ENCODE measurements at places on chromosomes 4 and X.

- DNase-seq: no peak
Measured at GRCh38 chrX:101195442-101196173, 24.0 kb upstream of the DRP2 start.

- DNase-seq: no peak
Measured at GRCh38 chr4:57672846-57673433, 562.8 kb upstream of the IGFBP7 start.

DNA sequence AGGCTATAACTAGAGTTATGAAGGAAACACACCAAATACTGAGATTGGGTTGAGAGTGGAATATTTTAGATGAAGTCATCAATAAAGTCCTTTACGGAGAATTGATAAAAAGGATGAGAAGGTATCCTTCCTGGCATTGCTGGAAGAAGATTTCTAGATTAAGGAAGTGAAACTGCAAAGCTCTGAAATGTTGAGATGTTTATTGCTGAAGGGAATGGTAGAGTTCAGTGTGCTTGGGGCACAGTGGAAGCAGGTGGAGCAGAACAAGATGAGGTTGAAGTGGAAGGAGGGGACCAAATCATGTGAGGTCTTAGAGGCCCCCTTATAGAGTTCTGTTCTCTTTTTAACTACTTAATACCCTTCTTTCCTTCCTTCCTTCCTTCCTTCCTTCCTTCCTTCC, 848.5 kb downstream of the RAB28 start:
- no peak for DNase-seq

DNA sequence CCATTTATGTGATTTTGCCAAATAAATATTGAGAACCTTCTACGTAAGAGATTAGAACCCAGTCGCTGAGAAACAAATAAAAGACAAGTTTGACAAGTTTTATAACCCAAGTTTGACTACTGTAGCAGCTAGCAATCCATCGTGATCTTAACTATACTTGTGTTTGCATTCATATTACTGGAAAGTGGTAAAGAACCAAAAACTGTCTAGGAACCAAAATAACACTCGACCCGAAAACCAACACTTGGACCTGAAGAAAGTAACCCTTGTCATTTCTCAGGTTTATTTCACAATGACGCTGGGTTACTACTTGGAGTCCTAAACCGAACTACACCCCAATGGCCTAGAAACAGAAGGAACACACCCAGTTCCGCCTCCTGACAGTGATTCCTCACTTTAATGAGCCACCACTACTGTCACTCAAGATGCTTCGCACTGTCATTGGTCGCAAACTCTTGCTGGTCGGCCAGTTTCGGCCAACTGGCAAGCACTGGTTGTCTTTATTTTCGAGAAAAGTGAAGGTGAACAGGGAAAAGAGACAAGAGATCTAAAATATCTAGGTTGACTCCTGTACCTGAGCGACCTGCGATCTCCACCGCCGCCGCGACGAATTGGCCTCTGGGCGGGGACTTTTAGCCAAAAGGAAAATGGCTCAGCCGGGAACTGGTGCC, 496 bp downstream of the FBXO8 start:
- peak; percentile 77 for DNase-seq

DNA sequence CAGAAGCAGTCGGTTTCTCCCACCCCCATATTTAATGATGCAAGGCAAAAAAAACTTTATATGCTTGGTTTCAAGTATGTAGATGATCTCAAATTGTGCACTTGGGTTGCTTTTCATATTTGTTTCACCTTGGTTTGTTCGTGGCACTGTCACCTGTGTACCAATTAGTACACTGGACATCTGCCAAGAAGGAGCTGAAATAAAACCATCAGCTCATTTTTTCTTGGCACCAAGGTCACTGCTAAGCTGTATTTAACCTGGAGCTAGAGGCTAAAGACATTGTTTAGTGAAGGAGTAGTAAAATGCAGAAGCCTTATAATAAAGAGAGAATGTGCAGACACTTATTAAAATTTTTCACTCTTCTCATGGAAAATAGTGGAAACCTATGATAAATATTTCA, 430.8 kb downstream of the ARHGAP24 start:
- no peak for DNase-seq

- DNase-seq: peak; percentile 42
Measured at GRCh38 chr4:108433832-108434231, 186.5 kb upstream of the RPL34 start.

DNA sequence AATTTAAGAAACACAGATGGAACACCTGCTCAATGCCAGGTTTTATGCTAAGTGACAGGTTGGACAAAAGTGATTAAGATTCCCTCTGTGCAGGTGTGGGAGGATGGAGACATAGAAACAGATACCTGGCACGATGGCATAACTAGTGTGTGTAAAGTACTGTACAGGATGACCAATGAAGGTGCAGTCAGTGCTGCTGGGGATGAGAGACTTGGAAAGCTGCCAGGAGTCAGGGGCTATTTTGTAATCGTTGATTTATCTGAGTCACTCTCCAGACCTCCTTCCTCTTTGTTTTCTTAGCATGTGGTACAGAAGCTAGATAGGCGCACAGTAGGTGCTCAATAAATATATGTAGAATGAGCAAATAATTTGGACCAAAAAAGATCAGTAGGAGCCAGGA, 58.2 kb downstream of the CWH43 start:
- DNase-seq: no peak

Measured in activated CD4-positive, alpha-beta T cell treated with anti-CD3 and anti-CD28 coated beads, Interleukin-2, amount 50 U/mL, for 24 hours (primary cell).